Vagina (tissue), 2 donors: ENCODE measurements at places on chromosomes 1 and 21. TPM values are rescaled to one million over a fixed set of nuclear protein-coding genes. Genes with fewer than 3 reads are reported as not detected.
A peak's percentile ranks its signal among the peaks of the same experiment; 100 is the strongest.

- DNase-seq, result no peak
Observed at GRCh38 chr1:89279011-89279466, 6.4 kb upstream of the GBP5 start.

PLCH2 gene
- total RNA-seq, result 30.7 TPM

- DNase-seq, result no peak
Observed at GRCh38 chr1:118859999-118860398, 128.1 kb downstream of the TBX15 start.

DNA sequence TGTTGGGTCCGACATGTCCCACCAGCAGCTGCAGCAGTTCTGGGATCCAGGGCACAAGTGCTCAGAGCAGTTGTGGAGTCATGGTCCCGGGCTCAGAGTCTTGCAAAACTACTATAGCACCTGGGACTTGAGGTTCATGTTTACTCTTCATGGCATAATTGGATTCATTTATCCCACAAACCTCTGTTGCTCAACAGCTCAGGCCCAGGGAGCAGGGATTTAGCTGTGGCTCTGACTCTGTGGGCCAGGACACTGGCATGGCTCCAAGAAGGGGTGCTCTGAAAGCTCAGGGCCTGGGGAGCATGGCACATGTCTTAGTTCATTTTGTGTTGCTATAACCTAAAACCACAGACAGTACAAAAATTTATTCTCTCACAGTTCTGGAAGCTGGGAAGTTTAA lies 626.7 kb upstream of the ADGRL2 start:
- no peak for DNase-seq

TMEM183A gene
- 73.2 TPM for total RNA-seq

GRCh38 chr1:85847356-85847755 lies 139.1 kb upstream of the ZNHIT6 start:
- DNase-seq, result no peak

OR2L8 gene
- total RNA-seq, result not detected

- DNase-seq, result no peak
Observed at GRCh38 chr1:203176273-203177035, 828 bp upstream of the MYBPH start.

- no peak for DNase-seq
Observed at GRCh38 chr21:34289856-34290255, 74.0 kb upstream of the KCNE2 start.

DNA sequence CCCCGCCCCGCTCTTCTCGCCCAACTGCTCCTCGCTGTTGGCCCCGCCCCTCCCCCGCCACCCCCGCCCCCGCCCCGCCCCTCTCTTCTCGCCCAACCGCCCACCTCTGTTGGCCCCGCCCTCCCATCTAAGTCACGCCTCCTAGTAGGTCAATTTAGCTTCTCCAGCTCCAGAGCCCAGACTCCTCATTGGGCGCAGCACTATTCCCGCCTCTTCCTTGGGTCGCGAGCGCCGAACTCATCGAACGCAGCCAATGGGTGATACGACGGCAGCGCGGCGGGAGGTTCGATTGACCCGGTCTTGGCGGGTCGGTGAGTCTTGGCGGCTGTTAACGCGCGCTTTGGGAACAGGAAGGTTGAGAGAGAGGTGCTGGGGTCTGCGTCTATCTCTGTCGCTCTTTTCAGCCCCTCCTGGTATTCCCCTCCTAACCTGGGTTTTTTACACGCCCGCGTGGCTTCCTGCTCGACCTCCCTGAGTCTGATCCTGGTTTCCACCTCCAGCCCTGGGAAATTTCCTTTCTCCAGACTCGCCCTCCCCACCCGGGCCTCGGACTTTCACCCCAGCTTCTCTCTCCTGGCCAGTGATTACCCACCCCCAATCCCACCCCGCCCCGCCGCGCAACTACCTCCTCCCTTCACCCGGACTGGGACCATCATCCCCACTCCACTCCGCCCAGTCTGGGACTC lies at the start of gene RAD54L:
Gene RAD54L (plus strand): TSS at position 328 of the 686 bp plus-strand sequence. CDS start 643 bp downstream, outside the sequence.
- peak; percentile 97 for DNase-seq

GRCh38 chr1:42057800-42058199 lies 95.4 kb upstream of the GUCA2B start:
- no peak for DNase-seq

LCE6A gene
- not detected for total RNA-seq

DNA sequence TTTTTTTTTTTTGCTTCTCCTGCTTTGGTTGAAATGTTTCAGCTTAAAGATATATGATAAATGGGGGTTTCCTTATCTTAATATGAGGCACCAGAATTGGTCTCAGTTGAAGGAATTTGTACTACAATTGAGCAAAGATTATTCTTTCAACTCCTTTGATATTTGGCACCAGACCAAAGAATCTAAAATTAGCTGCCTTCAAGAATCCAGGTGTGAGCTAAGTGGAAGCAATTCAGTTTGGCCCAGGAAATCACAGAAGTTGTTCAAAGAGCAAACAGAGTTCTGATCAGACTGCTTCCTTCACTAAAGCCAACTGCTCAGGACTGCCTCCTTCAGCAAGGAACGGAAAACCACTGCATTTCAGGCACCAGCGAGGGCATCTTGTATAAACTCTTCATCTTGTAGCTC lies 68.3 kb upstream of the BCAR3 start:
- DNase-seq, result no peak

GRCh38 chr1:39940253-39940652 lies 14.7 kb upstream of the MFSD2A start:
- no peak for DNase-seq
